ENCODE measurements at places on chromosomes 6 and 20.

GRCh38 chr6:35553315-35553714, 40.6 kb upstream of the TULP1 start:
- DNase-seq, result no peak

- no peak for DNase-seq
These were observed 74.5 kb downstream of the FOXF2 start for GRCh38 chr6:1463751-1464426.

- no peak for DNase-seq
These were observed 78.0 kb upstream of the NHSL1 start for GRCh38 chr6:138577151-138577915.

DNA sequence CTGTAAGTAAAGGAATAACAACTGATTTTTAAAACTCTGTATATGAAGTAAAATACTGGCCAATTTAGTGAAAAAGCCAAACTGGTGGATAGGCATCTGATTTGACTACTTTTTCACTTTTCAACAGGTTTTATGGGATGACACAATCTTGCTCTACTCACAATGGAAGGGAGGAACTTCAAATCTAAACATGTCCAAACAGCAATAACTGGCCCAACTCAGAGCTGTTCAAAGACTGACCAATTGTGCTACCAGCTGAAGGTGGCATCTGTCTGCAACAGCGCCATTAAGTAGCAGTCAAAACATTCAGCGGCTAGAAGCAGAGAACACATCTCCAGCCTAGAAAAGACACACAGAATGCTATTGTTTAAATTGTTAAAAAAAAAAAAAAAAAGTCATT, 44.6 kb downstream of the SESN1 start:
- DNase-seq, result no peak

GRCh38 chr6:137271245-137272183, 52.3 kb upstream of the IFNGR1 start:
- DNase-seq, result peak; percentile 31

- peak; percentile 52 for DNase-seq
These were observed 16.7 kb downstream of the RAD21L1 start for GRCh38 chr20:1242530-1242929.

DNA sequence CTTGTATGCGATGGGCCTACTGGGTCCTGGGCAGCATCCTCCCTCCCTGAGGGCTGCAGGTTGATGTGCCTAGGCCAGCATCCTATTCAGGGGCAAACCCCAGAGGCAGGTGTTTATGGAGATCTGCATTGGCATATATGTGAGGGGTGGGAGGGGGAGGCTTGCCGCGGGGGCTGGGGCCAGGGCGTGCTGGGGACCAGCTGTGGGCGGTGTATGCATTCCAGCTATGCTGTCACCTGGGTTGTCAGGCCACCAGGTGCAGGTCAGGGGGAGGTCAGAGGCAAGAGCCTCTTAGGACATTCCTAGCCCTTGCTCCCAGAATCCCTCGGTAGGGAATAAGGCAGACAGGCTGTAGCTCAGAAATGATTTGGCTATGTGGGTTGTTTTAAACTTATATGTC, 11.9 kb downstream of the FOXA2 start:
- DNase-seq, result no peak

DNA sequence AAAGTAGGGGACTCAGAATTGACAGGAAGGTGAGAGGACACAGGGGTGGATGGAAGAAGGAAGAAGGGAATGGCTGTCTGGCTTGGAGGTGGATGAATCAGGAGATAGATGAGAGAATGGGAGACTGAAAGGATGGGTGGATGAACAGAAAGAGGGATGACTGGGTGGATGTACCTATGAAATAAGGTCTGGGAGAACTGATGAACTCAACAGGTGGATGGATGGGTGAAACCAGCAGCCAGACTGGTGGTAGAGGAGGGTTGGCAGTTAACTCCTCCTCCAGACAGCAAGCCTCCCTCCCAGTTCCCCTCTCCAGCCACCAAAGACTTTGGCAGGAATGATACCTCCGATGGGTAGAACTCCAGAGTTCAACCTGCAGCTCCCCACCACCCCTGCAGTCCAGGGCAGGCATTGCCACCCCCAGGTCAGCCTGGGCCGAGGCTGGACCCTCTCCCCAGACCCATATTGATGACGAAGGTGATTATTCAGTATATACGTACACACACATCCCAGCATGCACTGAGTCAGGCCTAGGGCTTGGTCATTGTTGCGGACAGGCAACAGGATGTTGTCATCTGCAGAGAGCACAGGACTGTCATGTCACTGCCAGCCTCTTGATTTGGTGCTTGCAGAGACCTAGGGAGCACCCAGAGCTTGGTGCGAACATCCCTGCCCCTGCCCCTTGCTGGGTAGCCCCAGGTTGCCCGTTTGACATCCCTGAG, 2.0 kb downstream of the SUN5 start:
- no peak for DNase-seq

DNA sequence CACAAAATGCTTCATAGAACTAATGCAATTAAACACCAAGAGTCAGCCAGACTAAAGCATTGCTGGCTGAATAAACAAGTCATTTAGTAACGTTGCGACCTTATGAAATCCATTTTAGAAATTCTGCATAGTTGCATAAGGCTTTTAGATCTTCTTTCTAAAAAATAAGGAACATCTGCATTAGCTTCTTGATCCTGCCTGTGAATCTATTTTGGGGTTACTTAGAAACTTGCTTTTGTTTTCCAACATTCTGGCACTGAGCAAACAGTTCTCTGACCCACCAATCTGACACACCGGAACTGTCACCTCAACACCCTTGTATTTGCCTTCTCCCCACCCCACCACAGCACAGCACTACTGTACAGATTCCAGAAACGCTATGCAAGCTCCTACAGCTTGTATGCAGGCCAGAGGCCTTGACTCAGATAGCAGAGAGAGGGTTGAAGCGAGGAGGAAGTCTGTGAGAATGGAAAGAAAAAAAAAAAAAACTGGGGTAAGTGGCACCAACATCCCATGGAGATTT, 55.0 kb downstream of the KIF13A start:
- no peak for DNase-seq

DNA sequence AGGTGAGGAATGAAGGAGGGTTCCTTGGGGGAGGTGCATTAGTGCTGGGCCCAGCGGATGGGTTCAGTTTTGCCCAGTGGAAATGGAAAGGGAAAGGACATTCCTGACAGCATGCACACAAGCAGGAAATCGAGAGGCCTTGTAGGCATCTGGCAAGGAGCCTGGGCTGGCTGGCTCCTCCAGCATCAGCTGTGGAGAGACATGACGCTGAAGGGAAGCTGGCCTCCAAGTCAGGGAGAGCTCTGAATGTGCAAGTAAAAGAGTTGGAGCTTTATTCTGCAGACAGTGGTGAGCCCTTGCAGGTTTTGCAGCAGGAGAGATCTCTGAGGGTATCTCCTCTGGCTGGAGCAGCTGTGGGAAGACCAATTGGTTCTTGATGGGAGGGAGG, 154.3 kb downstream of the MRPL14 start:
- no peak for DNase-seq

DNA sequence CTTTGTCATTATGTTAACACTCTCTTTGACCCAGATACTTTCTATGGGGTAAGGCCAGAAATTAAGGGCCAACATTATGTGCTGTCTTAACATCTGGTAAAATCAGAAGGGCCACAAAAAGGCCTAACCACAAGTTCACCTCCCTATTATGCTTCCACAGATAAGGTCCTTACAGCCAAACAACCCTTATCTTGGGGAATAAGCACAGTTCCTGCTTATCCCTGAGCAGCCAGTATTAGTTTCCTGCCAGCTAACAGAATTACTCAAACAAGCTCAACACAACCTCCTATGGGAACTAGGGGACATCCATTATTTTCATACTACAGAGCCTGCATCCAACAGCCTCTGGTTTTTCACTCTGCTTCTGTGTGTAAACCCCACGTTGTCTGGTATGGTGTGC, 724.8 kb downstream of the HACE1 start:
- no peak for DNase-seq

GRCh38 chr6:145948328-145948727, 15.8 kb downstream of the SHPRH start:
- no peak for DNase-seq

DNA sequence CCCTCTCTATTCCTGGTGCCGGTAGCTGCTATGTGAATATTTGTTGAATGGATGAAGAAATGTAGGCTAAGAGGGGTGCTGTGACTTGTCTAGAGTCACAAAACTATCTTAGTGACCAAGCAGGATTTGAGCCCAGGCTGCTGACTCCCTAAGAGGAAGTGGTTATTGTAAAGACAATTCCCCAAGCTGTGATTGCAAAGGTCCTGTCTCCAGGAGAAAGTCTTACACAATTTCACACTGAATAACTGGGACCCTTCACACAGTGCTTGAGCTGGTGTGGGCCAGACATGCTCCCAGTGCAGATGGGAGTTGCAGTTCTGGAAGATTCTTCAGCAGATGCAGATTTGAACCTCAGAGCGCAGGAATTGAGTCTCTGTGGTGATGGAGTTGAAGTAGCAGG, 38.1 kb downstream of the IYD start:
- DNase-seq, result no peak

- no peak for DNase-seq
These were observed 347.0 kb downstream of the CDH4 start for GRCh38 chr20:61599061-61599531.

GRCh38 chr6:131427434-131428058, 145.5 kb upstream of the ARG1 start:
- no peak for DNase-seq

DNA sequence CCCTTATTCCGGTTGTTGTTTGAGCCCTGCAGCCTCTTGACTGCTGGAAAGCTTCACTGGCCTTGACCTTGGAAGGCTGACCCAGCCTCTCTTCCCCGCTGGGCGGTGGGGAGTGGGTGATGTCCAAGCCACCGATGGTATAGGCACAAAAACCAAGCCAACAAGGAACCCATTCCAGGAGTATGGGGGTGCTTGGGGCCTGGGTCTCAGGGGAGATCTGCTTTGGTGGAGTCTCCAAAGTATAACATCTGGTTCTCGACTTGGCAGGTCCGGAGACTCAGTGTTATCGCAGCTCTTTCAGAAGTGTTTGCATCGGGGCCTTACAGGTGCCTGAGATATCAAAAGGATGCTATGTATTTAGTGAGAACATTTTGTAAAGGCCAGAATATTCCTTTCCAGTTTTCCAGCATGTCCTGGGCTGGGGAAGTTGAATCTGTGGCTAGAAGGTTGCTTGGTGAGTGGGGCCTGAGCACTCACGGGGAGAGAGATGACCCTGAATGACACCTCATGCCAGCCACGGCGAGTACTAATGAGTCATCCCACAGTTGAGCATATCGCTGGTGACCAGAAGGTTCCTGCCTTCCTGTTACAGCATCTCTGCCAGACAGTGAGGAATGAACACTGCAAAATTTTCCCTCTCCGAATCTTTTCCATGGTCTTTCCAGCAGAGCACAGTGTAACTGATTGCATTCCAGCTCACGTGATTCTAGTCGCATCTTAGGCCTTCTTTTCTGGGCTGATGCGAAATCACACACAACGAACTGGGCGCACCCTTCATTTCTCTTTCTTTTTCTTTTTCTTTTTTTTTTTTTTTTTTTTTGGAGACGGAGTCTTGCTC, 133.9 kb downstream of the ZDHHC14 start:
- peak; percentile 77 for DNase-seq

GRCh38 chr6:232982-233640, 59.2 kb upstream of the DUSP22 start:
- DNase-seq, result no peak

DNA sequence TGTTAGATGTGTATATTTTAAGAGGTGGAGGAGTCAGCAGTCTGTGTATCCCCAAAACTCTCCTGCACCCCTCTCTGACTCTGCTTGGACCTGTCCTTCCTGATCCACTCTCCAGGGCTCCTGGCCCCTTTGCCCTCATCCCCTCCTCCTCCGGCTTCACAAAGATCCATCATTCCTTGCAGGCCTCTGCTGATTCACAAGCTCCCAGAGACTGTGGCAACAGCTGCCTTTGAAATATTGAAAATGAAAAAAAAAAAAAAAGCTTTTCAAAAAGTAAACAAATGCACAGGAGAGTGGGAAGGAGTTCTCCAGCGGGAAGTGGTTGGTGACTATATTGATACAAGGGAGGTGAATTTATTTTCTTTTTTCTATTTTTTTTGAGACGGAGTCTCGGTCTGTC, 330.2 kb upstream of the SULF2 start:
- no peak for DNase-seq

DNA sequence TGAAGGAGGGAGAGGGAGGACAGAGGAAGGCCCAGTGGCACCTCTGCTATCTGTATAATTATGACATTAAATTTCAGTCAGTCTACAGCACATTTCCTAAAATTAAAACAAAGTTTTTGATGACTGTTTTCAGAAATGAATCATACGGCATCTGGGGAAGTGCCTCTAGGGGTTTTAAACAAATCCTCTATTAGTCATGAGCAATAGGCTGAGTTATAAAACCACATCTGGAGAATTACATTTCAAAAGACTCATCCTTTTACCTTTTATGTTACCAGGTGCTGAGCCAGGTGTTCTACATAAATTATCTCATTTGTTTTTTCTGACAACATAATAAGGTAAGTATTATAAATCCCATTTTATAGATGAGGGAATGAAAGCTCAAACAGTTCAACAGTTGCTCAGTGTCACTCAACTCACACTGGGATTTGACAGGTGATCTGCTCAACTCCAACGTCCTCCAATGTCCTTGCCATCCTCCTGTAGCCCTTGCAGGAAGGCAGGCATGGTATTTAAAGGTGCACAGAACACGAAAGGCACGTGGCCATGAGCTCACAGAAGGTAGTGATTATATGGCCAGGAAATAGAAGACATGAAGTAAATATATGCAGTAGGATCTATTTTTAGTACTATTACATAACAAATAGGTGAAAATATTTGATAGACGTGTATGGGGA, 184.2 kb upstream of the MAN1A1 start:
- DNase-seq, result no peak

- DNase-seq, result no peak
These were observed 46.7 kb downstream of the CNKSR3 start for GRCh38 chr6:154463573-154464419.

- peak; percentile 14 for DNase-seq
These were observed 527 bp downstream of the FBXO30 start for GRCh38 chr6:145814035-145814500.

GRCh38 chr6:34178357-34179105, 32.6 kb upstream of the GRM4 start:
- no peak for DNase-seq

- no peak for DNase-seq
These were observed 225.9 kb downstream of the TMEM242 start for GRCh38 chr6:157097255-157097955.

GRCh38 chr6:121886223-121886830, 450.9 kb downstream of the GJA1 start:
- no peak for DNase-seq

DNA sequence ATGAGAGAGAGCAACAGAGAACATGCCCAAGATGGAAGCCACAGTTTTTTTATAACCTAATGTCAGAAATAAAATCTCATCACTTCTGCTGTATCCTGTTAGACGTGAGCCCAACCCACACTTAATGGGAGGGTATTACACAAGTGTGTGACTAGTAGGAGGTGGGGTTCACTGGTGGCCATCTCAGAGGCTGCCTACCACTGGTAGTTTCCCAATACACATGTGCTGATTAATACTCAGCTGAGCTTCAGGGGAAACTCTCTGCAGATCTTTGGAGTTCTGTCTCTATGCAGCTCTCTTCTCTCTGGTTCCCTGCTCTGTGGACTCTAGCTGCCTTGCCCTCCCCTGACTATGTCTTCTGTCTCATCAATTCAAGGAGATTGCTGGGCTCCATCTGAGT, 35.7 kb downstream of the CNBD2 start:
- DNase-seq, result no peak
